ENCODE measurements at places on chromosomes 11 and 22. TPM values are rescaled to one million over a fixed set of nuclear protein-coding genes. Genes with fewer than 3 reads are reported as not detected.
A peak's percentile ranks its signal among the peaks of the same experiment; 100 is the strongest.

MYH9 gene
- 98.5 TPM for total RNA-seq

TRIM48 gene
- not detected for total RNA-seq

SOX10 gene
- total RNA-seq = not detected

DNA sequence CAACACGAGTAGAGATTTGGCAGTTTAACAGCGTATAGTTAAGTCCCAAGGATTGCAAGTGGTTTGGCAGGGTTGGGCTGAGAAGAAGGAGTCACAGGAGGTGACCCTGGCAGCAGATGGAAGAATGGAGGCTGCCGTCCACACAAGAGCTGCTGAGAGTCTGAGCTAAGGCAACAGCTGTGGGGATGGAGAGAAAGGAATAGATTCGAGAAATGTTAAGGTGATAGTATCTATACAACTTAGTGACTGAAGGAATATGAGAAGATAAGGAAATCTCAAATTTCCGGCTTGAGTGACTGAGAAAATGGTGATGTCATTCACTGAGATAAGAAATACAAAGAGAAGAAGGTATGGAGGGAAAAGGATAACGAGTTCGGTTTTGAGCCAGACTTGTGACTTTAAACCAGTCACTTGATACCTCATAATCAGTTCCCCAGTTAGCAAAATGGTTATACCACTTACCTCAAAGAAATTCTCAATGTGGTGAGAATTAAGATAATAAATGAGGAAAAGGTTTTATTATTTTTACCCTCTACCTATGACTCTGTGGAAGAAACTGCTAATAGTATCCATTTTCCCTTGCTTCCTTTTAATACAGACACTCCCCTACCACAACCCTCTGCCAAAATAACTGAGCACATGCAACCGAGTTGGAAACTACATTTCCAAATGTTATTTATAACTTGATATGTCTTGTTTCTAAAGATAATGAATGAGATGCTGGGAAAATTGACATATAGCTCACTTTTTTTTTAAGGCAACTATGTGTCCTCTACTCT, 30.7 kb downstream of the FAM168A start:
- no peak overlapping the region for H3K27ac ChIP-seq
- no peaks in the 10 kb centered on the region for H3K4me1 ChIP-seq
- 0 out of 3 replicates have a peak, but pooled peaks cover 2% of the 10 kb centered on the region for H3K36me3 ChIP-seq
- H3K27me3 ChIP-seq = no peaks in the 10 kb centered on the region

DNA sequence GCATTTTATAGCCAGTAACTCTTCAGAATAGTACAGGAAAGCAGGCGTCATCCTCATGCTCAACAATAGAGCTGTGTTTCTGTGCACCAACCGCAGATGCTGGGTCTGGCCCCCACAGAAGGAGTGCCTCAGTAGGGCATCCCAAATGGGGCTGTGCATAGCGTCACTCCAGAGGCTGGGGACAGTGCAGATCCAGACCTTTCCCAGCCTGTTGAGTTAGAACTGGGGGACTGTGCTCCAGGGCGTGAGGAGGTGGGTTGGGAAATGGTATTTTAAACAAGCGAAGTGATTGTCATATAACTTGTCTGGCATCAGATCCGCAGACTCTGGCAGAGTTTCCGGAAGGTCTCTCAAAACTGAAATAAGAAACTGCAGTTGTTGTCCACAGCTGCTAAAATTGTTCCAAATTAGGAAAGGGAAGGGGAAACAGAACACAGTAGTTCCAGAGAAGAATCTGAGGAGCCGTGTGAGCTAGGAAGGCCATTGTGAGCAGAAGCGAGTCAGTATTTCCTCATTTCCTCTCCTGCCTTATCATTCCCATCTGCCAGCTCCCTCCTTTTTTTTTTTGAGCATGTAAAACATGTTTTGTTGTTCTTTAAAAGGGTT, 52.2 kb downstream of the JAM3 start:
- no peak for DNase-seq
- H3K27ac ChIP-seq = no peak overlapping the region
- H3K36me3 ChIP-seq = no peaks in the 10 kb centered on the region
- no peaks in the 10 kb centered on the region for H3K4me1 ChIP-seq

GRCh38 chr22:29701155-29701999, 18.4 kb upstream of the CABP7 start:
- H3K4me1 ChIP-seq = peaks cover 43% of the 10 kb centered on the region
- H3K27me3 ChIP-seq = no peaks in the 10 kb centered on the region
- H3K36me3 ChIP-seq = no peaks in the 10 kb centered on the region

DNA sequence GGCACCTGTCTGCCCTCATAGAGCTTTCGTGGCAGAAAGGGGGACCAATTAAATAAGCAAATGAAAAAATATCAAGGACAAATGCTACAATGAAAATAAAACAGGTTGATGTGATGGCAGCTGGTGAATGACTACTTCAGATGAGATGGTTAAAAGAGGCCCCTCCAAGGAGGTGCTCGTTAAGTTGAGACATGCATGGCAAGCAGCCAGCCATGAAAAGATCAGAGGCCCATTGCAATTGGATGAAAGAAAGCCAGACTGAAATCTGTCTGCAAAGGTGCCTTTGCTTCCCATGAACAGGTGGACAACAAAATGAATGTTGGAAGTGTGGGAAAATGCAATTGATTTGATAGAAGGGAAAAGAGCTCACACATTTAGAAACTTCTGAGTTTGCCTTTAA, 848 bp upstream of the TRPC6 start:
- no peak overlapping the region for H3K4me3 ChIP-seq
- H3K27me3 ChIP-seq = no peaks in the 10 kb centered on the region
- no peak for DNase-seq
- H3K36me3 ChIP-seq = no peaks in the 10 kb centered on the region
- H3K4me1 ChIP-seq = no peaks in the 10 kb centered on the region

GRCh38 chr22:50720301-50721256, 17.4 kb upstream of the ACR start:
- H3K27me3 ChIP-seq = no peaks in the 10 kb centered on the region
- H3K36me3 ChIP-seq = peaks cover 11% of the 10 kb centered on the region
- H3K4me1 ChIP-seq = 0 out of 2 replicates have a peak, but pooled peaks cover under 1% of the 10 kb centered on the region

DNA sequence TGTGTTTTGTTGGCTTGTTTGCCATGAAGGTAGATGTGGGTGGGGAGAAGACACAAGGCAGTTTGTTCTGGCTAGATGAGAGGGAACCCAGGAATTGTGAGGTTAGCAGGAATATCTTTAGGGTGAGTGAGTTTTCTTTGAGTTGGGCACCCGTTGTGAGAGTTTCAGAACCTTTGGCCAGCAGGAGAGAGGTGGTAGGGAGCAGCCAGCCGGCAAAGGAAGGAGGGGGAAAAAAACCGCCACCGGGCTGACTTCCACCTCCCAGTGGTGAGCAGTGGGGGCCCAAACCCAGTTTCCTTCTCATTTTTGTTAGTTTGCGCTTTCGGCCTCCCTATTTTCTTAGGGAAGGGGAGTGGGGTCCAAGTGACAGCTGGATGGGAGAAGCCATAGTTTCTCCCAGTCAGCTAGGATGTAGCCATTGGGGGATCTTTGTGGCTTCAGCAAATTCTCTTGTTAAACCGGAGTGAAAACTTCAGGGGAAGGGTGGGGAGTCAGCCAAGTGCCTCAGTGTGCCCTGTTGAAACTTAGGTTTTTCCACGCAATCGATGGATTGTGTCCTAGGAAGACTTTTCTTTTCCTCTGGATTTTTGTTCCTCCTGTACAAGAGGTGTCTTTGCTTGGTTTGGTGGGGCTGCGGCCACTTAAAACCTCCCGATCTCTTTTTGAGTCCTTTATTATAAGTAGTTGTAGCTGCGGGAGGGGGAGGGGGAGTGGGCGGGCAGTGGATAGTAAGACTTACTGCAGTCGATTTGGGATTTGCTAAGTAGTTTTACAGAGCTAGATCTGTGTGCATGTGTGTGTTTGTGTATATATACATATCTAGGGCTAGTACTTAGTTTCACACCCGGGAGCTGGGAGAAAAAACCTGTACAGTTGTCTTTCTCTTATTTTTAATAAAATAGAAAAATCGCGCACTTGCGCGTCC, 1.1 kb upstream of the GCAT start:
- H3K4me1 ChIP-seq = peaks cover 33% of the 10 kb centered on the region
- H3K4me3 ChIP-seq = peak overlapping the region; percentile 93
- H3K27ac ChIP-seq = peak overlapping the region; percentile 77
- no peaks in the 10 kb centered on the region for H3K27me3 ChIP-seq
- H3K36me3 ChIP-seq = no peaks in the 10 kb centered on the region

GRCh38 chr22:26835929-26836528, 178.6 kb downstream of the MIAT start:
- no peak overlapping the region for H3K27ac ChIP-seq
- H3K27me3 ChIP-seq = peaks cover 18% of the 10 kb centered on the region
- DNase-seq = peak; percentile 26

DNA sequence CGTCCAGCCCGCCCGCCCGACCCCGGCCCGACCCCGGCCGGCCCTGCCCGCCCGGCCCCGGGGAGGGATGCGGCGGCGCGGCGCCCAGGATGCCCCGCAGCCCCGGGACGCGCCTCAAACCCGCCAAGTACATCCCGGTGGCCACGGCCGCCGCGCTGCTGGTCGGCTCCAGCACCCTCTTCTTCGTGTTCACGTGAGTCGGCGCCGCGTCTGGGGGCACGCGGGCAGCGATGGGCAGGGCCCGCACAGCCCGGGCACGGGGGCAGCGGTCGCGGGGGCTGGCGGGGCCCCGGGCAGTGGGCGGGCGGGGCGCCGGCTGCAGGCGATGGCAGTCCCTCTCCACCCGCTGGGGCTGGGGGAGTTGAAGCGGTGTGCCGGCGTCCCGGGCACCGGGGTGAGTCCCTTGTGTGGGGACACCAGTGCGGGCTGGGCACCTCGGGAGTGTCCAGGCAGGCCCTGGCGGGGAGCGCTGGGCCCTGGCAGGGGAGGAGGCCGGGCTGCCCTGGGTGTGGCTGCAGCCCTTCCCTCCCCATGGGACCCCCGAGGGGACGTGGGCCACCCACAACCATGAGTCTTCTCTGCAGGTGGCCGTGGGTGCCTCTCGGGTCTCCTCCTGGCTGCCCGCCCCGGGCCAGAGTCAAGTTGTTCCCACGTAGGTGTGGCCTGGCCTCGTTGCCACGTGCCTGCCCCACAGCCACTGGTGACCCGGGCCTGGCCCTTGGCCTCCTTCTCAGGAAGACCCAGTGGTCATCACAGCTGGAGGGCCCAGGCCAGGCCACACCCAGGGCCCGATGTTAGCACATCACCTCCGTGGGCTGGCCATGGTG, 468 bp downstream of the ZDHHC8 start:
- no peaks in the 10 kb centered on the region for H3K36me3 ChIP-seq
- no peak for DNase-seq
- H3K27me3 ChIP-seq = no peaks in the 10 kb centered on the region
- H3K4me3 ChIP-seq = peak overlapping the region; percentile 85
- H3K4me1 ChIP-seq = peaks cover 45% of the 10 kb centered on the region

GRCh38 chr11:98940913-98941312, 79.8 kb upstream of the CNTN5 start:
- H3K27me3 ChIP-seq = no peaks in the 10 kb centered on the region
- H3K27ac ChIP-seq = no peak overlapping the region

Data from HepG2 (cell line).